ENCODE measurements at places on chromosomes 6 and 20.

- DNase-seq = no peak
Measured at GRCh38 chr6:82251942-82252341, 4.4 kb upstream of the IBTK start.

DNA sequence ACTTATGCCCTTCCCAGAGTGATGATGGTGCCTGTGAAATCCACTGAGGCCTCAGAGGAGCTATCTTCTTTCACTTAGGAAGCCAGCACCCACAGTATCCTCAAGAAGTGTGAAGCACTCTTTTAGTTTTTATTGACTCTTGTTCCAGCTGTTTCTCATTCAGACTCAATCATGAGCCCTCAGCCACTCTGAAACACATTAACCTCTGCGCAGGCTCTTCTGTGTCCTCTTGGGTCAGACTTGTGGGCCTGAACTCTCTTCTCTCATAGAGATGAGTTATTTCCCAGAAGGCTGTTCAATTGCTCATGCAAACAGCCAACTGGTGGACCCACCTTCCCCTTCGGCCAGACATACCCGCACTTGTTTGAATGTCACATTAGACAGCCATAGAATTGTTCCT lies 27.8 kb upstream of the PREP start:
- DNase-seq = no peak

DNA sequence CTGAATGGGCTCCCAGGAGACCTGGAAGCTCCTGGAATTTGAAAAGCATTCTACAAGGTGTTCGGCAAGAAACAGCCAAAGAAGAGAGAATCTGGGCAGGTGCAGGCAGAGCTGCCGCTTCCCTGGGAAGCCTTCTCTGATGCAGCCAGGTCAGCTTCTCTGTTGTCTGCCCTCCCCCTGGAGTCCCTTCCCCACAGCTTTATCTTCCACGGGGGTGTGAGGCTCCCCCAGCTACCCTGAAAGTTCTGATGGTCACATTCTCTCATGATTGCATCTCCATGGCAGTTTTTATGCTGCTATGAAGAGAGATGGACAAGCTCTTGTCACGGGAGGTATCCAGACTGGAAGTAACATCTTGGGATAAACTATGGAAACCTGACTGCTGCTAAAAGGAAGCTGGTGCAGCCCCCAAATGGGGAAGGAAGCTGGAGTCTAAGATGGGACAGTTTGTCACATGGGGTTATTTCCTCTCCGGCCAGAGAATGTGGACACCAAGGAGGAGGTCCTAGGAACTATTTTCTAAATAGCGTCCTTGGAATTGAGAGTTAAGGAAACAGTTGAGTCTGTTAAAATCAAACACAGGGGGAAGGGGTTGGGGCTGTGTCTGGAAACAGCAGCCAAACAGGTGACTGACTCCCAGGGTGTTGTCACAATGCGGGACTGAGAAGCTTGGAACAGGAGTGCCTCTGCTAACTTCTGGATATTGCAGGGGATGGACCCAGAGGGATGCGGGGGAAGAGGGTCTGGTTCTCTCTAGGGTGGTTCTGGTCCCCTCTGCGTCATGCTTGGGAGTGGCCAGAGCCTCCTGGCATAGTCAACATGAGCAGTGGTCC lies 91.1 kb downstream of the ASXL1 start:
- no peak for DNase-seq

- DNase-seq = no peak
Measured at GRCh38 chr6:36128793-36129192, 1.5 kb upstream of the MAPK13 start.
